DMS 273 treated with DMSO at 0.1 percent for 48 hours (cell line): ENCODE measurements at places on chromosomes 2 and 18.
A peak's percentile ranks its signal among the peaks of the same experiment; 100 is the strongest.

GRCh38 chr2:102258025-102258385 lies 53.4 kb upstream of the IL1RL1 start:
- no peak for DNase-seq

DNA sequence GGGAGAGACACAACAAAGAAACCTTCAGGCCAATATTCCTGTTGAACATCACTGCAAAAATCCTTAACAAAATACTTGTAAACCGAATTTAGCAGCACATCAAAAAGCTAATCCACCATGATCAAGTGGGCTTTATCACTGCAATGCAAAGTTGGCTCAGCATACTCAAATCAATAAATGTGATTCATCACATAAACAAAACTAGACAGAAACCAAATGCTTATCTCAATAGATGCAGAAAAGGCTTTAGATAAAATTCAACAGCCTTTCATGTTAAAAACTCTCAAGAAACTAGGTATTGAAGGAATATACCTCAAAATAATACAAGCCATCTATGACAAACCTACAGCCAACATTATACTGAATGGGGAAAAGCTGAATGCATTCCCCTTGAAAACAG lies 20.6 kb downstream of the GTF2A1L start:
- no peak for DNase-seq

DNA sequence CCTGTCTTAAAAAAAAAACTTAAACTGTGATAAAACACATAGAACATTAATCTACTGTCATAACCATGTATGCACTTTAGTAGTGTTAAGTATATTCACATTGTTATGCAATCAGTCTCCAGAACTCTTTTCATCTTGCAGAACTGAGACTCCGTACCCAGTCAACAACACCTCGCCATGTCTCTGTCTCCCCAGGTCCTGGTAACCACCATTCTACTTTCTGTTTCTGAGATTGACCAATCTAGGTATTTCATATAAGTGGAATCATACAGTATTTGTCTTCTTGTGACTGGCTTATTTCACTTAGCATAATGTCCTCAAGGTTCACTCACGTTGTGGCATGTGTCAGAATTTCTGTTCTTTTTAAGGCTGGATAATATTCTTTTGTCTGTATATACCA lies 290.8 kb upstream of the CXCR4 start:
- DNase-seq: no peak

GRCh38 chr2:72689579-72690195 lies 136.1 kb downstream of the EXOC6B start:
- no peak for DNase-seq

DNA sequence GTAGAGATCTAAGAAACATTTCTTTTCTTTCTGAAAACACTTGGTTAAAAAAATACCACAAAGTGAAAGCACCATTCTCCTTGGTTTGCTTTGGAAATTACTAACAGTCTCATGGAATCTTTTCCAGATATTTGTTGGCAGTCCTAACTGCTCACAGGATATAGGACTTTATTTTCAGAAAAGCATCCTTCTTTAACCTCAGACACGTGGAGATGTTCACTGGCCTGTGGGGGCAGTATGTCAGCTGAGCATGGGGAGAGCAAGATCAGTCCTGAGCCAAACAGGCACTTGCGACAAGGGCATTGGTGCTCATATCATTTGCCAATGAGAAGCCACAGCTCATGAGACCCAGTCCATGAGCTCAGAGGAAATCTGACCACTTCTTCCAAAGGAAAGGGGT lies 371.9 kb downstream of the NBAS start:
- DNase-seq: no peak

DNA sequence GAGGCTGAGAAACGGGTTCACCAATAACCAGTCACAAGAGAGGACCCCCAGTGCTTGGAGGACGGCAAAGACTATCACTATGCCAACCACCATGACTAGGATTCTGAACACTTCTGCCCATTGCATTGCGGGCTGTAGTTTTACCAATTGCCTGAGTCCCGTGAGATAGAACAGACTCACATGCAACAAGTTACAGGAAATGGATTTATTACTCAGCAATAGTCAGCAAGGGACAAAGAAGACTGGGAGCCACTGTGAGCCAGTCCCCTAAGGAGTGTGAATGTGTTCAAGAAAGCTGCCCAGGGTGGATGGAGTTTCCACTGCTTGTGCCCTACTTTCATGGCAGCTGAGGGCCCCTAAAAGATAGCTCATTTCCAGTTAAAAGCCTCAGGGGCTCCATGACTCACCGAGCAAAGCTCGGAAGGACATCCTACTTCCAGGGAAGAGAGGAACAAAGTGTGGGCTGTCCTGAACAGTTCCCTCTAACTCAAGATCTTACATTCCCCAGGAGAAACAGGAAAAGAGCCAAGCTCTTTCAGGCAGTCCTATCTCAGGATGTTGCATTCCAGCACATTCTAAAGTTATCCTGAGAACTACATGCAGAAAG lies 54.4 kb downstream of the SLC4A3 start:
- DNase-seq: no peak

- DNase-seq: no peak
Measured at GRCh38 chr2:120679526-120679925, 56.1 kb upstream of the GLI2 start.

- DNase-seq: no peak
Measured at GRCh38 chr2:191696001-191696400, 18.1 kb downstream of the NABP1 start.

DNA sequence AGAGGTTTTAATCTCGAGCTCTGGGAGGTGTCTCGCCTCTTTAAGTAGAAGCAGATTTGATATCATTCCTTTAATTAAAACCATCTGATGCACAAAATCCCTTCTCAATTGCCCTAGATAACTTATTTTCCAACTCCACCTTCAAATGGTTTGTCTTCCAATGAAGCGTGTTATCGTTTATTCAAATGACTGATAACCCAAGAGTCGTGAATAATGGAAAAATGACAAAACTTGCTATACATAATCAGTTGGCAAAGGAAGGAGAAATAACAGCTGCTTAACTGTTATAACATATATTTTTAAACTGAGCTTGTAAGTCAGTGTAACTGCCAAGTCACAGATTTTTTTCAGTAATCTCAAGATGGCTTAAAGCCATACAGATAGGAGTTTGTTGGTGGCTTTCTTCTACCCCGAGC lies 144.6 kb downstream of the QPCT start:
- DNase-seq: no peak

- no peak for DNase-seq
Measured at GRCh38 chr2:219645631-219646527, 18.4 kb downstream of the SLC4A3 start.

GRCh38 chr2:84519332-84519957 lies 3.1 kb downstream of the DNAH6 start:
- DNase-seq: no peak

DNA sequence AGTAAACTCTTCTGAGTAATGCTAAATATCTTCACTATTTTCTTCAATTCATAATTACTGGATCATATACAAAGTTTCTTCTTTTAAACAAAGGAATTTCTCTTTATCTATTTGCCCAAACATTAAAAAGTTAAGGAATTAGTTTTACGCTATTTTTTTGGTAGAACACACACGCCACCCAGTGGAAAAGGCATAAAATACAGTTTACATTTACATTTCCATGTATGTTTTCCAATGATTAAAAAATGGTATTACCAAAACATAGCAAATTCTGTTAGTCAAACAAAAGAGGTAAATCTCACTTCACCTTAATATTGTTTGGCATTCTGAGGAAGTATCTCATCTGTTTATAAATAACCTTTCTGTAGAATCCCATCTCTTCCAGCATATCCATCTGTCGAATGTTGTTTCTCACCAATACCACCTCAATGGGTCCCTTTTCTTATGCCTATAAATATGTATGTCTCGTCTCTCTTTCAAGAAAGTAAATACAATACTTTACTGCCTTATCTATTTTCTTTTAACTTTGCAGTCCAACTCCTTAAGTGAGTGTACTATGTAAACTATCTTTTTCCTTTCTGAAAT lies 7.2 kb downstream of the BOLL start:
- no peak for DNase-seq

GRCh38 chr2:203328760-203329540 lies 756 bp downstream of the ABI2 start:
- DNase-seq: peak; percentile 8

DNA sequence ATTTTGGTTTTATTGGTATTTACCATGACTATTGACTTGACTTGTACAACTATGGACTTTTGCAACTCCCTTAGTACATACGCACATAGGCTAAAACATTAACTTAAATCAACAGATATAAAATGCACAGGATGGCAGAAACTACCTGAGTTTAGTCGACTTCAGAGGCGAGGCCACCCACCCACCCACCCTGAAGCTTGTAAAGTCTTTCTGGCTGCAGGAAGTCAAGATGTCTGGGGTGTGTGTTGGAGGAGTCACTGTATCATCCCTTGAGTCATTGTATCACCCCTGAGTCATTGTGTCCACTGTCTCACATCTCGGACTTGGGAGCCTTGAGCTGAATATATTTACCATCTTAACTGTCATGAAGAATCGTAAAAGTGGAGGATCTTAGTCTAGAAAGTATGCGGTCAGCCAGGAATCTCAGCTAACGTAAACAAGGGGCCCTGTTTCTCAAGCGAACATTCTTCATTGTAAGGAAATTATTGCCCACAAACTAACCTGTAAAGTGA lies 140.0 kb upstream of the ST6GAL2 start:
- DNase-seq: no peak

DNA sequence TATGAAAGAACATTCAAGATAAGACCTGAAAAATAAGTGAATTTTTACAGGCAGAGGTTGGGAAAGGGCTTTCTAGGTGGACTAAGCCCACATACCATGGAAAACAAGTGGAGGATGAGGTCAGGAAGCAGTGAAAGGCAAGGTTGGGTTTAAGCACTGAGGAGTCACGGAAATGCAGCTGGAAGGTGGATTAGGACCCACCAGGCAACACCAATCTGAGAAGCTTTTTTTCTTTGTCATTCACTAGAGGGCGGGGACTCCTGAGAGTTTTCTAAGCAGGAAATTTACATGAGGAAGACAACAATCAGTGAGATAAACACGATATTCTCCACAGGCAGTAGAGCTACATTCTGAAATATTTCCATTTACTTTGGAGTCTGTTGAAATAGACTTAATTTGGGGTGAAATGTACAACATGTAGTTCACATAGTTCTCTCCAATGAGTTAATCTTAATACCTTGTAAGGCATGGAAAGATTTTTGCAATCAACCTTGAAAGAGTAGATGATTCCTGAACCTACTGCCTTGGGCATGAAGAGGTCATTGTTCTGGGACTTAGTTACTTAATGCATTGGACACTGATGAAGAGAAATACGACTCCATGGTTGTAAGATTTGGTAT lies 40.7 kb downstream of the VIT start:
- no peak for DNase-seq

GRCh38 chr18:8260827-8261226 lies 348.4 kb upstream of the RAB12 start:
- DNase-seq: no peak
